Umbilical cord (tissue), 2 donors: ENCODE measurements at places on chromosomes 5 and 9.

DNA sequence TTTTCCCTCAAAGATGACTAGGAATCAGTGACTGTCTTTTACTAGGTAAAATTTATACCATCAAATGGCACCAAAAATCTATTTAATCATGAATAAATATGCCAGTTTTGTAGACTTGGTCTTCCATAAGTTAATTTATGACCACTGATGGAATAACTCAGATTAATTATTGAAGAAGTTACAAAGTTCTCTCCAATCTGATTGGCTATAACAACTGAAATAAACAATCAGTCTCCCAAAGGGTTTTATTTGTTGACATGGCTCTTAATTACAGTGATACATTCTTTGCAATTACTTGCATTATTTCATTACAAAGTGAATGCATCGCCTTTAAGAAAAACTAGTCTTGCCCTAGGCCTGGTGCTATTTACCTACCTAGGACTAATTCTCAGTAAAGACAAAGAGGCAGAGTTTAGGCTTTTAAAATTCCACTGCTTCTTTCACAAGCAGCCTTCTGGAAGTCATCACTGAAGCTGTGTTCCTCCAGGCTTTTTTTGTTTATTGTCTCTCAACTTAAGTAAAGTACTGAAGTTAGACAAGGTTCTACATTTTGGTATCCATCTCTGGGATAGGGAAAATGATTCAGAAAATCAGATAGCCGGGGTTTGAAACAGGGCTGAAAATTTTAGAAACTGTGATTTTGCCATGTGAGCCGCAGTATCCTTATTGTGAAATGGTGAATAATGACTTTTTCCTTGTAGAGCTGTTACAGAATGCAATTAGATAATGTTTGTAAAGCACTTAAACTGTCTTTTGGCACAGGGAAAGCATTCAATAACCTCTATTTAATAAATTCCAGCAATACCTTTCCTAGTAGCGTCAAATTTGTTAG, 2.5 kb downstream of the STOM start:
- DNase-seq = peak; percentile 72

- no peak for DNase-seq
Measured at GRCh38 chr9:37324261-37324683, 98.2 kb upstream of the GRHPR start.

DNA sequence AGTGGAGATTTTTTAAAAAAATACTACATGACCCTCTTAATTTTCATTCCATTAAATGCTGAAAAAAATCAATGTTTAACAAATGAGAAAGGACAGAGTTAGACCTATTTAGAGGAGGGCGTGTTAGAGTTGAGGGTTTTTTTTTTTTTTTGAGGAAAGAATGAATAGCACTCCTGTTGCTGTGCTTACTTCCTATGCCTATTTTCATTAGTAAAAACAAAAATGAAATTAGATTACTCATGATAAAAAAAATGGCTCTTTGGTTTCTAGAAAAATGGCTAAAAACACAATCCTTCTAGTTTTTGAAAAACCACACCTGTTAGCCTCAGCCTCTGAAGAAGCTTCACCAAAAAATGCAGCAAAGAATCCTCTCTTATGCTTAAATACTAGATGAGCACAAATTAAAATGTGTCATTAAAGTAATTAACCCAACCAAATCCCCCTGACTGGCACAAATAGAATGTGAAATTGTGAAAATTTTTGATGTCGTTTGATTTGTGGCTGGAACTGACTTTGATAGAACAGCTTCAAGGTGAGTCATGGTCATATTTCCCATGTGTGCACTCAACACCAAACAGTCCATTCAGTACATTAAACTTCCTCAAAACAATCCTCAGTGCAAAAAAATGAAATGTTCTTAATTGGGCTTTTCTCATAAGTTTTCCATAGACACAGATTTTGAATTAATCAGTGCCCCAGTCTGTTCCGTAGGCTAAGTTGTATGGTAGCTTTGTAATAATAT, 98.0 kb downstream of the MACIR start:
- DNase-seq = no peak

DNA sequence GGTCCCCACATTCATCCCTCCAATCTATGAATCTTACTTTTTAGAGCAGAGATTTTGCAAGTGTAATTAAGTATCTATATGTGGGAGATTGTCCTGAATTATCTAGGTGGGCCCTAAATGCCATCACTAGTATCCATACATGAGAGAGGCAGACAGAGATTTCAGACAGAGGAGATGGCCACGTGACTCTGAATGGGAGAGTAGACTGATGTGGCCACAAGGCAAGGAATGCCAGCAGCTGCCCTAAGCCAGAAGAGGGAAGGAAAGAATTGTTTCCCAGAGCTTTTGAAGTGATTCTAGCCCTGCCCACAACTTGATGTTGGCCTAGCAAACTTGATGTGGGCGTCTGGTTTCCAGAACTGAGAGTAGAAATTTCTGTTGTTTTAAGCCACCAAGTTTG, 90.1 kb upstream of the PCAT7 start:
- no peak for DNase-seq

DNA sequence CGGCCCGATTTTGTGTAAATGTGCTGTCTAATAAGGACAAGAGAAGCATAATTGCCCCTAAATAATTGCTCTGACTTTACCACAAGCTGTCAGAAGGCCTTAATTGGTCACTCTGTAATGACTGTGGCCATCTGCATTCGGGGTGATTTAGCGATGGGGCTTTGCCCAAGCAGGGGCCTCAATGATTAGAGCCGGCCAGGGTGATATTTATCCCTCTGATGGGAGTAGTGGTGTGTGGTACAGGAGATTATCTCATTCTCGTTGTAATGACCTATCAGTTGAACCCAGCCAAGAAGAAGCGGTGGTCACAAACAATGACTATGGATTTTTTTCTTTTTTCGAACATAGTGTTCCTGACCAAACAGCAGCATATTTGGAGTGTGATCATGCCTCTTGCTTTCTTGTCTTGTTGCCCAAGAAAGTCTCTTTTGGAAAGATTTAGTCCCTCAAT, 72.0 kb upstream of the SAP30L start:
- DNase-seq = no peak

GRCh38 chr9:126470241-126470993, 143.3 kb upstream of the LMX1B start:
- no peak for DNase-seq

DNA sequence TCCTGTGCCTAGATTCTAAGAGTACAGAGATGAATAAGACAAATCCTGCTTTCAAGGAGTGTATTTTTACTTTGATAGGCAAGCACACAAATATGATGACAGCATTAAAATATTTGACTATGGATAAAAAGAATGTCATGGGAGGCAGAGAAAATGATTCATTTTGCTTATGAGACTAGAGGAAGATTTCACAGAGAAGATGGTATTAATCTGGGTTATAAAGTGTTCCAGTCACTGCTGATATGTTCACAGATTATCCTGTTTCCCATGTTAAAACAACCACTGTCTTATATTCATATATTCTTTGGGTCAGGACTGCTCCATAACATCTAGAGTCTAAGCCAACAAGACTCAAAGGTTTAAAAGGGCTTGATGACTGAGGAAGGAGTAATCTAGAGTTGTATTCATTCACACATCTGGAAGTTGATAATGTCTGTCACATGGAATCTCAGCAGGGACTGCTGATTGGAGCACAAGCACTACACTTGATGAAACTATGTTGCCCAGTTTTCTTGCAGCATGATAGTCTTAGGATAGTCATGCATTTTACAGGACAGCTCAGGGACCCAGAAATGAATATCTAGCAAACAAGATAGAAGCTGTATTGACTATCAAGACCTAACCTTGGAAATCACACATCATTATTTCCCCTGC, 79.3 kb downstream of the STARD4 start:
- DNase-seq = peak; percentile 73

GRCh38 chr5:31417512-31417911, 114.4 kb downstream of the DROSHA start:
- DNase-seq = no peak

GRCh38 chr9:114836769-114837168, 30.9 kb upstream of the TNFSF15 start:
- DNase-seq = no peak

DNA sequence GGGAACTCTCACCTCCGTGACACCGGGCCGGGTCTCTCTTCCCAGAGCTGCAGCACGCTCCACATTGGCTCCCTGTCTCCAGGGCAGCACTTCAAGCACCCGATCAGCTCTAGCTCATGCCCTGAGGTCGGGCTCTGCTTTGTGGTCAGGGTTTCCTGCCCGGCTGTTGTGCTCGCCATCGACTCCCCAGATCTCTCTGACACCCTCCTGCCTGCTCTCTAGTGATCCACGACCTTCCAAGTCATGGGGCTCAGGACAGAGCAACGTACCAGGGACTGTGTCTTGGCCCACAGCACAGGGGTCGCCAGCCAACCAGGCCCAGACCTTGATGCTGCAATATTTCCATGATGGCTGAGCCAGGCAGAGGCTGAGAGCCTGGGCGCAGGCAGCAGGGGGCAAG, 45.1 kb downstream of the PRRT1B start:
- DNase-seq = no peak

DNA sequence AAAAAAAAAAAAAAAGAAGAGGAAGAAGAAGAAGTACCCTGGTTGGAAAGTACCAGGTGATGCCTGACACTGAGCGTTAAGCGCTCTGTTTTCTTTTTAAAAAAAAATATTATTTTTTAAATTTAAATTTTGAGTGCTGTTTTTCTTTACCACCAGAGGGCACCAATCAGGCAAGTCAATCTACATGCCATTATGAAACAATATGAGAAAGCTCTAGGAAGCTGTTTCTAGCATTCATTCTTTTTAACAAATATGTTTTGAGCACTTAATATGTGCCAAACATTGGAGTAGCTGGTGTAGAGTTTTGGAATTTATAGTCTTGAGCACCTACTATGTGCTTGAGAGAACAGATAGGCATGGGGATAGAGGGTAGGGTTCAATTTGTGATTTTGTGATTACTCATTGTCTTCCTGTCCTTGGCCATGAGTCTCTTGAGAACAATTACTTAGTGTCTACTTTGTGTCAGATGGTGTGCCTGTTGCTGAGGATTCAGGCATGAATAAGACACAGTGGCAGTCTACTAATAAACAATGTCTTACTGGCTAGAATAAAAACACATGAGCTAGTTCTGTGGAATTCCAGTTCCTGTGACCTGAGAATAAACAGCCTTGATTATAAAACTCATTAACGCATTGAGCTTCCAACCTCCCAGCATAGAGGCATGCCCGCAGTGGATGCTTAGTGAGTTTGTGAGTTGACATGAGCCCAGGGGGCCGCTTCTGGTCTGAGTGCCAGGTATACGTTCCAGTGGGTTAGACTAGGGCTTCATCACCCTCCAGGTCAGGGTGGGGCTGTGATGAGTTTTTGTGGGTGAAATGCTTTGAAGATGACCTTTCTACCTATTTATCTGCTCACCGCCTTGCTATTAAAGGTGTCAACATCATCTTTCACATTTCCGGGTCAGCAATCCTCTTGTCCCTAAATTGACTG, 3.0 kb upstream of the UBE2R2 start:
- DNase-seq = peak; percentile 49

DNA sequence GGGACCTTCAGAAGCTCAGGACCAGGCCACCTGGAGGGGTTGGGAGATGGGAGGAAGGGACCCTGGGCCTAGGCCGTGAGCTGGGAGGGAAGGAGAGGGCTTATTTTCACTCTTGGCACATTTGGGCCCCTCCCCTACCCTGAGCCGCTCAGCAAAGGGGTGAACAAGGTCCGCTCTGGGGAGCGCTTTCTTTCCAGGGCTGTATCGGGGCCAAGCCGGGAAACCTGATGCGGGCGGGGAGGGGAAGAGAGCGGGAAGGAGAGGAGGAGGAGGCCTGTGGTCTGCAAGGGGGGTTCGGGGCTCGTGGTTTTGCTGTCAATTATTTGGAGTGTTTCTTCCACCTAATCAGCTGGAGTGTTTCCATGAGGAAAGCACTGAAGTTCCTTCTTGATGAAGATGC, 62.7 kb upstream of the RXRA start:
- no peak for DNase-seq

- DNase-seq = peak; percentile 15
Measured at GRCh38 chr5:137365126-137365865, 133.8 kb downstream of the SPOCK1 start.

GRCh38 chr9:28320616-28321015, 747.3 kb upstream of the C9orf72 start:
- DNase-seq = peak; percentile 22

DNA sequence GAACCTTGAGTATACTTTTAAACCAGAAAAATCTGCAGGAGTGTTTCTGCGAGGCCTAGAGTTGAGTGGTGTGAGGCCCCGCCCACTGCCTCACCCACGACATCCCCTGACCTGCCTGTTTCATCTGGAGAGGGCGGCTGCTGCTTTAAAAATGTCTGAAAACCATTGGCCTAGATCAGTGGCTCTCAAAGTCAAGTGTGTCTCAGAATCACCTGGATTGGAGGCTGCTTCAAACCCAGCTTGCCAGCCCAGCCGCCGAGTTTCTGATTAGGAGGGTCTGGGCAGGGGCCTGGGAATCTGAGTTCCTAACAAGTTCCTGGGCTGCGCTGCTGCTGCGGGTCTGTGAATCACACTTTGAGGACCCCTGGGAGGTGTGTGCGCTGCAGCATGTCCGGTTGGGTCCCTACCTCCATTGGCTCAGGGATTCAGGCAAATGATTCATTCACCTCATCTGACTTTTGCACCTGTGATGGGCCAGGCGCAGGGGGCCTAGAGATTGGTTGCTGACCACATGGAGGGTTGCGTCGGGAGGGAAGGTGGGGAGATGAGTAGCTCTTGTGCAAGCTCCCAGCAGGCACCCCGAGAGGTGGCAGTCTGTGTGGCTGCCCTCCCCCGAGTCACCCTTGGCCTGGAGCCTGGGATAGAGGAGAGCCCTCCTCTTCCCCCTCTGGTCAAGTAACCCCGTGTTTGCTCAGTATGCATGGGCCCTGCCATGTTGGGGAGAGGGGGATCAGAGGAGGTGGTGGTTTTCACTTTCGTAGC, 27.6 kb upstream of the HMCN2 start:
- no peak for DNase-seq

DNA sequence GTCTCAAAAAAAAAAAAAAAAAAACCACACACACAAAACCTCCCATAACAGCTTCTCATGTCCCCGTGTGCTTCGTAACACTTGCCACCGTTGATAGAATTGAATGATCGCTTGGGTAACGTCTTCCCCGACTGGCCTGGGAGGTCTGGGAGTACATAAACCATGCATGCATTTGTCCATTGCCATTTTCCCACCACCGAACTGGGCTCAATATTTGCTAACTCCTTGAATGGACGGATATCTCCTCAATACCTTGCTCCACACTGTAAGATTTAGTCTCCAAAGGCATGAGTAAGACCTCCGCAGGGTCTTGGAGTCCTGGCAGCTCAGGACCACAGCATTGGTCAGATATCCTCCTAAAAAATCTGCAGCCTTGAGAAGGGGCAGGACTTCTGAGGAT, 3.2 kb upstream of the P4HA2 start:
- DNase-seq = no peak

- DNase-seq = no peak
Measured at GRCh38 chr5:16542236-16542635, 74.6 kb downstream of the RETREG1 start.

DNA sequence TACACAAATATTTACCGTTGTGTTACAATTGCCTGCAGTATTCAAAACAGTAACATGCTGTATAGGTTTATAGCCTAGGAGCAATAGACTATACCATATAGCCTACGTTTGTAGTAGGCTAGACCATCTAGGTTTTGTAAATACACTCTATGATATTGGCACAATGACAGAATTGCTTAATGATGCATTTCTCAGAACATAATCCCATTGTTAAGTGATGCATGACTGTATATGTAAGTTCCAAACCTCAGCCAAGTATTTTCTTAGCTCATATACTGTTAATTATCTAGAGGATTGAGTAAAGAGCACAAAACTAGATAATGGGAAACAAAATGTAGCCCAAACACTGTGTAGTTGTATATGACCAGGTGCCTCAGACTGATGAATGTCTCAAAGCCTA, 220.1 kb downstream of the ANXA1 start:
- DNase-seq = no peak

GRCh38 chr5:15440434-15440833, 59.5 kb upstream of the FBXL7 start:
- no peak for DNase-seq
